ENCODE measurements at places on chromosomes 1 and 21. TPM values are rescaled to one million over a fixed set of nuclear protein-coding genes. Genes with fewer than 3 reads are reported as not detected.

The ZNF695 gene
- total RNA-seq = 1.2 TPM

The KRTAP10-6 gene
- not detected for total RNA-seq

The OR2L2 gene
- 0.12 TPM for total RNA-seq

The DIO1 gene
- not detected for total RNA-seq

The PRAMEF17 gene
- total RNA-seq = not detected

The APCS gene
- not detected for total RNA-seq

The FMO2 gene
- total RNA-seq = not detected

The PLPPR4 gene
- total RNA-seq = not detected

The WNT3A gene
- not detected for total RNA-seq

The S100A12 gene
- total RNA-seq = not detected

The LMX1A gene
- total RNA-seq = not detected

The PDZK1IP1 gene
- not detected for total RNA-seq

The KRTAP20-1 gene
- not detected for total RNA-seq

The MSH4 gene
- total RNA-seq = 0.39 TPM

The NGF gene
- not detected for total RNA-seq

The RNU1-3 gene
- 1,573 TPM for total RNA-seq

The LRRC53 gene
- total RNA-seq = not detected

The SLFNL1 gene
- total RNA-seq = 0.14 TPM

The HRNR gene
- total RNA-seq = not detected

The ESPN gene
- 0.14 TPM for total RNA-seq

The FMN2 gene
- total RNA-seq = not detected

The FAM131C gene
- total RNA-seq = 0.23 TPM

The TENT5C gene
- total RNA-seq = 6.0 TPM

The C1QTNF12 gene
- total RNA-seq = 1.1 TPM

The CR1 gene
- total RNA-seq = 0.05 TPM

The FLG2 gene
- total RNA-seq = not detected

The METTL18 gene
- 13.3 TPM for total RNA-seq

The LRRC39 gene
- total RNA-seq = 0.32 TPM

All from activated CD4-positive, alpha-beta T cell treated with anti-CD3 and anti-CD28 coated beads for 36 hours (primary cell).